HTR-8/SVneo (cell line): ENCODE measurements at places on chromosomes 3 and 15.

GRCh38 chr3:107263269-107264021 is 113.8 kb upstream of the CCDC54 start:
- DNase-seq = no peak

DNA sequence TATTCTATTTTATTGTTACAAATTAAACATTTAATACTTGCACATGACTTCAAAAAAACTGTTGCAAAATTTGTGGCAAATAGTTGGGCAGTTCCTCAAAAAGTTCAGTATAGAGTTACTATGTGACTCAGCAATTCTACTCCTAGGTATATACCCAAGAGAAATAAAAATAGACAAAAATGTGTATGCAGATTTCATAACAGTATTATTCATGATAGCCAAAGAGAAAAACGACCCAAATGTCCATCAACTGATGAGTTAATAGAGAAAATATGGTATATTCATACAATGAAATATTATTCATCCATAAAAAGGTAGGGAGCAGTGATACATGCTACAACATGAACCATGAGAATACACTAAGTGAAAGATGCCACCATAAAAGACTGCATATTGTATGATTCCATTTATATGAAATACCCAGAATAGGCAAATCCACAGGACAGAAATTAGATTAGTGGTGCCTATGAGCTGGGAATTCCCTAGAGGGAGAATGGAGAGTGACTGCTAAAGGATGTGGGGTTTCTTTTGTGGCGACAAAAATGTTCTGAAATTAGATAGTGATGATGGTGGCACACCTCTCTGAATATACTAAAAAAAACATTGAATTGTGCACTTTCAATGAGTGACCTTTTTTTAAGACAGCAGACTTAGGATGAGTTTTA is 31.6 kb upstream of the CLASP2 start:
- no peak for DNase-seq

- DNase-seq = peak; percentile 42
These were observed 426 bp downstream of the KAT2B start for GRCh38 chr3:20040548-20041196.

GRCh38 chr3:47782446-47783308 is 984 bp upstream of the SMARCC1 start:
- DNase-seq = no peak

- peak; percentile 43 for DNase-seq
These were observed at the start of the genes CCR5AS and CCRL2 for GRCh38 chr3:46406788-46407611. TSS of gene CCR5AS (minus strand) at chr3:46407066. TSS of gene CCRL2 (plus strand) at chr3:46407259. CDS start at chr3:46408080, 821 bp downstream.

DNA sequence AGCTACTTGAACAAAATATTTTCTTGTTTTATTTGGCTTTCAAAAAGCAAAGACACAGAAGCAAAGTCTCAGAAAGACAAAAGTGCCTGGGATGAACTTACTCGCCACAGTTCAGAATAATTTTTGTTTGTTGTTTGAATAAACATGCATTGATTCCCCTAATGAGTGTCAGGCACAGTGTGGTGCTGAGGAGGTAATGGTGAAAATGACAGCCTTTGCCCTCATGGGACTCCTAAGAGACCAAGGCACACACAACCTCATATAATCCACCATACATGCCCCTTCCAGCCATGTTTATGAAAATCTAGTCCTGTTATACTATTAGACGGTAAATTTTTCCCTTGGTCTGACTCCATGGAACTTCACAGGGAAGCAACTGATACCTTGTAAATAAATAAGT is 2.5 kb downstream of the GOLIM4 start:
- no peak for DNase-seq

GRCh38 chr3:8842293-8842692 is 72.9 kb upstream of the OXTR start:
- DNase-seq = no peak

DNA sequence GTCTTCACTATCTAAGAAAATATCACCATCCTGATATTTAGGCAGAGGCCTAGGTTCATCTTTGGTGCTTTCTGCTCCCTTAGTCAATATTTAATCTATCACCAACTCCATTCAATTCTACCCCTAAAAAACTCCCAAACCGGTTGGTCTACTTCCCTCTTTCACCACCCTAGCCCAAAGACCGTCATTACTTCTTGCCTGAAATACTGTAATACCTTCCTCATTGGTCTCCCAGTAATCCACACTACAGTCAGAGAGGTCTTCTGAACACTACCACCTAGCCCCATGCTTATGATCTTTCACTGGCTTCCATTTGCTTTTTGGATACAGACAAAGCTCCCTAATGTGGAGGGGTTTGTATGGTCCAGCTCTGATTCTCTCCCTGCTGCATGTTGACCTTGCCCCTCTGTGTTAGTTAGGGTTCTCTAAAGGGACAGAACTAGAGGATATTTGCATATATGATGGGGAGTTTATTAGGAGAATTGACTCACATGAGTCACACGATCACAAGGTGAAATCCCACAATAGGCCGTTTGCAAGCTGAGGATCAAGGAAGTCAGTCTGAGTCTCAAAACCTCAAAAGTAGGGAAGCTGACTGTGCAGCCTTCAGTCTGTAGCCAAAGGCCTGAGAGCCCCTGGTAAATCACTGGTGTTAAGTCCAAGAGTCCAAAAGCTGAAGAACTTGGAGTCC is 36.4 kb upstream of the ATP2C1 start:
- no peak for DNase-seq

GRCh38 chr3:105317841-105318240 is 48.9 kb upstream of the ALCAM start:
- DNase-seq = no peak

GRCh38 chr3:49650177-49650576 is 24.0 kb upstream of the APEH start:
- DNase-seq = no peak

DNA sequence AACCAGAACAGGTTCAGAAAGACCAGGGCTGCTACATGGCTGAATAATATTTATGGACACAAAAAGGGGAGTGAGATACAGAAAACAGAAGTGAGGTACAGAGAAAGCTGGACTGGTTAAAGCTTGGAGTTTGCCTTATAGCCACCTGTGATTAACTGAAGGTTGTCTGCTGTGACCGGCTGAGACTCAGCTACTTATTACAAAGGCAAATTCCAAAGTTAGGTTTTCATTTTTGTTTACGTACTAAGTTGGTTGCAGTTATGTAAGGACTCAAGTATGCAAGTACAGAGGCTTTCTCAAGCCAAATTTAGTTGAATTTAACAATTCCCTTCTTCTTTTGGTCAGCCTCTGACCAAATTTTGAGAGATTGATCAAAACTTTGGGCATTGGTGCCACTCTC is 264.6 kb downstream of the THSD4 start:
- no peak for DNase-seq

GRCh38 chr3:37115446-37115845 is 58.9 kb downstream of the LRRFIP2 start:
- no peak for DNase-seq

DNA sequence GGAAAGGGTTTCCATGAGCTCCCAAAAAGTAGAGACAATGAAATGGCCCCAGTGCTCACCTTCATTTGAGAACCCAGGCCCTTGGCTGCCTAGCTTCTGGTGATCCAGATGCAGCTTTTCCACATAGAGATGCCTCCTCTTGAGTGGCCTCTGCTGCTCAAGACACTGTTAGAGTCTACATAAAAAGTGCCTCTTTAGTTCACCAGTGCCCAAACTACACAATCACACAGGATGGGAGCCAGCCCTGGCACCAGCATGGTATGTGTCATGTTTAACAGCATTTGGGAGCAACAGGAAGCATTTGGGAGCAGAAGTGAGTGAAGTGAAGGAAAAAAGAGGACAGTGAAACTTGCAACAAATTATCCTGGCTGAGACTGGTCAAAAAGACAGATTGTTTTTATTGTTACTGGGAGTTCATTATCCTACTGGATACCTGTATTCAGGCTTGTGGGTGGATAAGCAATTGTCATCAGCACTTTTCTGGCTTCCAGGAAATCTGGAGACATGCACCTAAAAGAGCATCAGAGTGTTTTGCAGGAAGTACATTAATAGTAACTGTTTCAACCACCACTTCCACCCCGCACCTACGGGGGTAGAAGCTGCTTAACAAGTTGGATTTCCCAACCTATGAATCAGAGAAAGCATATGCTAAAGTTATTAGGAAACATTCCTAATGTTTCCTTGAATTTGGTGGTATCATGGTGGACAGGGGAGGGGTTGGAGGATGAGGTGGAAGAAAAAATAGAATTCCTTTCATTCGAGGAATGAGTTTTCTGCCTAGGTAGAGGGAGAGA is 416.2 kb downstream of the IGSF11 start:
- no peak for DNase-seq

- no peak for DNase-seq
These were observed 130.0 kb downstream of the FBN1 start for GRCh38 chr15:48515500-48515899.

- no peak for DNase-seq
These were observed 109.3 kb downstream of the ZIC1 start for GRCh38 chr3:147518465-147518864.

DNA sequence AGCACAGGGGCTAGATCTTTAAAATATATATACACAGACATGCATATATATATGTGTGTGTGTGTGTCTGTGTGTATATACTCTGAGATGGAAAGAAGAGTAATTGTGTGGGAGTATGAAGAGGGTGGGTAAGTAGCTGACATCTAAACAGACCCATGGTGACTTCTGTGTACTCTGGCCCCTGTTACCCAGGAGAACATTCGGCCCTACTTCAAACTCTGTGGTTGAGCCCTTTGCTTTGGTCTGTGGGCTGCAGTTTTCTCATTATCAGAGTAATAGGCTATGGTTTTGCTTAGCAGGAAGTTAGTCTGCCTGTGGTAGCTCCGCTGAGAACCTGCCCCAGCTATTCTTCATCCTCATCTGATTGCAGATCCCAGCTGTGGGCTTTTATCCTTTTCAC is 141.4 kb downstream of the RBPMS2 start:
- DNase-seq = no peak

- DNase-seq = no peak
These were observed 263.4 kb downstream of the MCTP2 start for GRCh38 chr15:94494732-94495131.

- DNase-seq = no peak
These were observed 632.6 kb upstream of the TGFBR2 start for GRCh38 chr3:29973763-29974162.

- DNase-seq = no peak
These were observed 489.2 kb upstream of the CNTN4 start for GRCh38 chr3:1609416-1609815.

DNA sequence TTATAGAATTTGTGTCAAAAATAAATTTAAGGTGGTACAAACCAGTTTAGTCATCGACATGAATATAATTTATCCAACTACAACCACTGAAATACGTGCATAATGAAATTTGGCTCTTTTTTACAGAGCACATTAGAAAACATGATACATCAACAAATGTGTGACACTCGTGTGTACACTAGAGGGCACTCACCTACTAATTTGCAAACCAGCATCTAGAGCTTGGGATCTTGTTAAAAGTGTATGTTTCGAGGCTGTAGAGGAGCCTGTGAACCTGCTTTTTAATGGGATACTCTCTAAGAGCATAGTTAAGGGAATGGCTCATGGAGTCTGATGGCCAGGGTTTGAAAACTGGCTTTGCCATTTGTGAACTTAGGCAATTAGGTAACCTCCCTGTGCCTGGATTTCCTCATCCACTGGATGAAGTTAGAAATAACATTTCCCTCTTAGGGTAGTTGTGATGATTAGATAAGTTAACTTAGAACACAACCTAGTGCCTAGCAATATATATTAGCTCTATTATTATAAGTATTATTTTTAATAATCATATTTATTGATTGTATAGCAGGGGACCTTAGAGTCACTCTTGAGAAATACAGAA is 8.8 kb upstream of the CPOX start:
- DNase-seq = peak; percentile 44

- DNase-seq = no peak
These were observed 57.8 kb upstream of the TGFBR2 start for GRCh38 chr3:30548600-30548999.

DNA sequence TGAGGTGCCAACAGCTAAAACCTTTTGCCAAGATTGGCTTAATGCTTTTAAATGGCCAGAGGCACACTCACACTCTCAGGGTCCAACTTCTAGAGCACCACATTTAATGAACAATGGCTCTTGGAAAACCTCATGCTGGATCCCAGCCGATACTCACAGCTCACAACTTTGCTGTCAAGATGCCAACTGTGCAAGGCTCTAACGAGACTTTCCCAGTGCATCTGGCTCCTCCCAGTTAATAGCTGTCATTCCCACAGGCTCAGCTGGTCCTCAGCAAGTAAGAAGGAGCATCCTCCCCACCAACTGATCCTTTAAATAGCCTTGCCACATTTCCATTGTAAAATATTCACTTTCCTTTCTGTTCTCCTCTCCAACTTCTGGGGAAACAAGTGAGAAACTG is 20.3 kb upstream of the FRMD4B start:
- DNase-seq = no peak

GRCh38 chr3:4928277-4928789 is 50.9 kb upstream of the BHLHE40 start:
- no peak for DNase-seq

DNA sequence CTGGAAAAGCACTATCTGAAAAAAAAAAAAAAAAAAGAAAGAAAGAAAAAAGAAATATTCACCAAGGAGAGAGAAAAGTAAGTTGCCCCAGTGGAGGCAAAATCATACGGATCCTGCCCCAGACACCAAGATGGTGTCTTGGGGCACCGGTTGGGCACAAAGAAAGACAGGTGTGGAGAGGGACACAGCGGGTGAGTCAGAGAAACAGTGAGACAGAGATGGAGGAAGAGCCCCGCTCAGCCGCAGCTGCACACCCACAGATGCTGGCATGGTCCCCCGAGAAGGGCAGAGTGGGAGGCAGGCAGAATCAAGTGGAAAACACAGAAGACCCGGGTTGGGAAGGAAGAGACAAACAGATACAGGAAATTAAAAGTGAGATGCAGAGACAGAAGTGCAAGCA is 129.7 kb upstream of the SMAD3 start:
- DNase-seq = no peak

DNA sequence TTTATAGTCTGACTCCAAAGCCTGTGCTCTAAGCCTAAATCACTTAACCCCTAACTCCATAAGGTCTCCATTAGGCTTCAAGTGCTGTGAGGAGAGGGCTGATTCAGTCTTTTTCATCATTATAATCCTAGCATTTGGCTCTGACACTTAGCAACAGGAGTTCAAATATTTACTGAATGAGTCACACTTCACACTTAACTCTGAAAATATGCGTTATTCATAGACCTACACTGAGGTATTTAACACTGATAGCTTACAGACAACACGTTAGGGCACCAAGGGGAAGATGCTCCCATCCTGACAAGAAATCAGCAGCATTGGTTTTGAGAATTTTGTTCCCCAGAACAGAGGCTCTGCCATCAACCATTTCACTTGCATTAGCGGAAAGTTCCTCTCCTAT is 53.5 kb downstream of the MSL2 start:
- DNase-seq = peak; percentile 56

DNA sequence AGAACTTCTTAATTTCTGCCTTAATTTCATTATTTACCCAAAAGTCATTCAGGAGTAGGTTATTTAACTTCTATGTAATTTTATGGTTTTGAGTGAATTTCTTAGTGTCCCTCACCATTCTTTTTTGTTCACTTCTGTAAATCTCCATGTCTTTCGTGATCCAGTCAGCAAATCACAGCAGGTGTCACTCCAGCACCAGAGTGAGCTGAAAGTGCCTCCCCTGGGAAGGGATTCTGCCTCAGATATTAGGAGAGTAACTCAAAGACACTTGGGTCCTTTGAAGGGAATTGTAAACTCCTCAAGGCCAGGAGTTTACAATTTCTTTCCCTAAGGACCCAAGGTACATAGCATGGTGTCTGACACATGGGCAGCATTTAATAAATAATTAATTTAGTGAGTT is 207.6 kb upstream of the AZI2 start:
- DNase-seq = no peak

GRCh38 chr15:59388670-59389069 is 16.0 kb upstream of the MYO1E start:
- peak; percentile 51 for DNase-seq
